ENCODE measurements at places on chromosomes 7 and 10.

GRCh38 chr10:32318476-32318896 lies 28.5 kb downstream of the EPC1 start:
- DNase-seq = peak; percentile 18

DNA sequence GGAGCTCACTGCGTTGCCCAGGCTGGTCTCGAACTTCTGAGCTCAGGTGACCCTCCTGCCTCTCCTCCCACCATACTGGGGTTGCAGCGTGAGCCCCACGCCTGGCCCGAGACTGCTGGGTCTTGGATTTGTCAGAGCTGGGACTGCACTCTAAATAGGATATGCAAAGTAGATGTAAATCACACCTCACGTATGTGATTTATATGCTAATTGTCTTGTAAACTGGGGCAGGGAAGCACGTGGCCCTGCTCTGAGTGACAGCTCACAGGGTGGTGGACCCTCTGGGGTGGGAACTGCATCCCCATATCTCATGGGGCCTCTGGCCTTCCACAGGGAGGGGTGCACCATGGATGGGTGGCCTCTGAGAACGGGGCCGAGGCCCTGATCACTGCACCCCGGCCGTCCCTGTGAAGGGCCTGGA lies 34.1 kb downstream of the GET4 start:
- DNase-seq = no peak

DNA sequence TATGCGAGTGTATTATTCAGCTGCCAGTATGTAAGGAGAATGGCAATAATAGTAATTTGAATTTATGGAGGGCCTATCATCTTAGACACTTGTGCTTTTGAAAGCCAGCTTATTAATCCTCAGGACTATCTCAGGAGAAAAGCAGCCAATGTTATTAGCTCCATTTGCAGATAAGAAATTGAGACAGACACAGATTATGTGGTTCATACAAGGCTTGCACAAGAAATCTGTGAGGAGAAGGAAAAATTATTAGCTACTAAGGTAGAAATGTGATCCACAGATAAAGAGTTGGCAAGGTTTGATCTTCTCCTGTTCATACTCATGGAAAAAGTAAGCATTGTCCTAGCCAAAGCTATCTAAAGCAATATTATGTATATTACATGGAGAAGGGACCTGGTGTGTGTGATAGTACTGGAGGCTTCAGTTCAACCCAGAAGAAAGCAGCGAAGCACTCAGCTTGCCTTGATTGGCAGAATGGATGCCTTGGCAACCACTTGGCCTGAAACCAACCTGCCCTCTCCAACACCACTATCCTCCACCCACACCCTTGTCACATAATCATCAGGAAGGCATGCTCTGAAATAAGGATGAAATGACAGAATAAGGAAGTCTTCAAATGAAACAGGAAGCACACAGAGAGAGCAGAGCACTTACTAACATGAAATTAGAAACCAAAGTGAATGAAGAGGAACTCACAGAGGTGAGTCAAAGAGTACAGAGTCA lies 18.0 kb downstream of the MACC1 start:
- DNase-seq = peak; percentile 7

DNA sequence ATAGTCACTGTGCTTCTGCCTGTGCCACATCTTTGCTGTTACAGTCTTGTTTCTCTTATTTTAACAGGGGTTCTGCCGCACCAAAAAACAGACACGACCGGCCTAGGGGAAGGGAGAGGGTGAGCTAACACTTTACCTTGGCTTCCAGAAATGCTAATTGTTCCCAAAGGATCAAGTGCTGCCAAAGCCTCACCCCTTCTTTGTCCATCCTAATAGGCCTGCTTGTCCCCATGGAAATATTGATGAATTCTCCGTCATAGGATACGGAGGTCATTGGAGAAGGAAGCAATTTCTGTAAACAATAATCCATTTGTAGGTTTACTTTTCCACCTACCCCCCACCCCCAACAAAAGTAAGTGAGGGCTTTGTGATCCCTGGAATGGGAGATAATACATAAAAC lies 567.3 kb downstream of the KCNMA1 start:
- DNase-seq = no peak

DNA sequence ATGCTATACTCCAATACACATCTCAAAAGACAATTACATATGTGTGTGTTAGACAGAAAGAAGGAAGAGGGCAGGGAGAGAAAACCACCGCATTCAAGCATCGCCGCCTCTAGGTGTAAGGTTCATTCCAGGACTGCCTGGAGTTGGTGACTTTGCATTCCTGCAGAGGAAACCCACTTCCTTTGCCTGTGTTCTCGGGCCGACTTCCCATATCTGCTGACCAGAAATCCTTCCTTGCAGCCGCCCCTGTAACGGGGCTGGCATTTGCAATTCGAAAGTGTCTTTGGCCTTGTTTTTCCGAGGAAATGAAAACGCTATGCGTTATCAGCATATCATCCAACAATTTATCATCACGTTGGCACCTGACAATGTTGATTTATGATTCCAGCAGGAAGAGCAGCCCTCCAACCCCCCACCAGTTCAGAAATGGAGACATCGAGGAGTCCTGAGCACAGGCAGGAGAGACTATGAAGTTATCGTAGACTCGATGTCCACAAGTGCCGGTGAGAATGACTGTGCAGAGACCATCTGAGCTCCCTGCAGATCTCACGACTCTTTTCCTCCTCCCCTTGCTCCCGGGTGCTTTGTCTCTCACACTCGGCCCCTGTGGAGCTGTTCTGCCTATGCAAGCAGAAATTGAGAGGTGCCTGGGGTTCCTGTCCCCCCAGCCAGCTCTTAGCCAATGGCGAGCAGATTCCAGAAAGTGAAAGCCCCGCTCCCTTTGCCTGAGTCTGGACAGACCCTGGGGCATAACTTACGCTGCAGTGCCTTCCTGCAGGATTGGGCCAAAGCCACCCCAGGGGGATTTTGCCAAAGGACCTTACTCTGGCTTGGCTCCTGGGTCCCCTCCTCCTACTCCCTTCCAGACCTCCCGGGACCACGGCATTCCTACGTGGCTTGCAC lies 68.9 kb upstream of the FOXK1 start:
- DNase-seq = peak; percentile 50

DNA sequence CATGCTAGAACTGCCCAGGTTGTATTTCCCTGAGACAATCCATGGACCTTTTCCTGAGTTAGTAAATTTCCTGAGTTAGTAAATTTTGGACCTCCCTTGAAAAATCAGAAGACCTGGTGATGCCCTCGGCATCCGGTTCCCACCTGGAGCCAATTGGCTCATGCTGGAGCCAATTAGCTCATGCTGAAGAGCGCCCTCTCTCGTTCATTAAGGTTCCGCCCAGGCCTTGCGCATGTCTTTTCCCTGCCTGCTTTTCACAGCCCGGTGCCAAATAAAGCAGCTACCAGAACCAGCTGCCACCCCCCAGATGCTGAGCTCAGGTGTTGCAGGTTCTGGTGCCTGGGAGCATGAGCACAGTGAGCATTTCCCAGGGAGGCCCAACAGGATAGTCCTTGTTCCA lies 96.2 kb downstream of the APBB1IP start:
- no peak for DNase-seq

- peak; percentile 65 for DNase-seq
Observed at GRCh38 chr10:69567920-69568319, 5.3 kb downstream of the NEUROG3 start.

Measured in EH (cell line).